Activated T-cell treated with anti-CD3 and anti-CD28 coated beads for 4 hours (primary cell): ENCODE measurements at places on chromosomes 6 and 20.

DNA sequence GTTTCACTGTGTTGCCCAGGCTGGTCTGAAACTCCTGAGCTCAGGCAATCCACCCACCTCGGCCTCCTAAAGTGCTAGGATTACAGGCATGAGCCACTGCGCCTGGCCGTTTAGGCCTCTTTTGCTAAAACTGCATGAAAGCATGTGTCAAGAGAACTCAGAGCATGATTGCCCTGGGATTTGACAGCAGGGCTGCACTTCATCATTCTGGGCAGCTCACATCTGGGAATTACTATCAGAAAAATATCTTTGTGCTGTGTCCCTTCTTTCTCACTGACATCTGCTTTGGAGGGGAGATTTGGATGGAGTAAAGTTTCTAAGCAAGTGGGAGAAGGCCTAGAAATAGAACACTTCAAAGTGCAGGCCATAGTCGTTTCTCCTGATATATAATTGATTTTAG, 59.6 kb upstream of the EIF2S2 start:
- DNase-seq = no peak

DNA sequence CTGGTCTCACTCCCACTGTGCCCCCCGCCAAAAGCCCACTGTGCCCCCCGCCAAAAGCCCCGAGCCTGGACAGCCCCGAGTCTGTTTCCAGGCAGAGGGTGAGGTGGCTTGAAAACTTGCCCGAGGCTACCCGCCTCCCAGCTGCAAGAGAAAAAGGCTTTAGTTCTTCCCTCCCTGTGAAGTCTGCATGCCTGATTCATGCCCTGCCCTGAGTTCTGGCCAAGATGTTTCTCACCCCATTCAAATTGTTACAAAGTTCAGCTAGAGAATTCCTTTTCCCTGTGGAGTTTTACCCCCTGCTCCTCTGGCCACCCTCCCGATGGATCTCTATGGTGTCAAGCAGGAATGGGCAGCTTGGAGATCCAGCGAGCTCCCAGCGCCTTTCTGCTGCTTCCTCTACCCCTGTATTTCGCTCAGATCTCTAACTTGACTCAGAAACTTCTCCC, 298.8 kb upstream of the MAP3K7 start:
- no peak for DNase-seq

GRCh38 chr20:23666698-23667097, 22.1 kb downstream of the CST4 start:
- DNase-seq = no peak

DNA sequence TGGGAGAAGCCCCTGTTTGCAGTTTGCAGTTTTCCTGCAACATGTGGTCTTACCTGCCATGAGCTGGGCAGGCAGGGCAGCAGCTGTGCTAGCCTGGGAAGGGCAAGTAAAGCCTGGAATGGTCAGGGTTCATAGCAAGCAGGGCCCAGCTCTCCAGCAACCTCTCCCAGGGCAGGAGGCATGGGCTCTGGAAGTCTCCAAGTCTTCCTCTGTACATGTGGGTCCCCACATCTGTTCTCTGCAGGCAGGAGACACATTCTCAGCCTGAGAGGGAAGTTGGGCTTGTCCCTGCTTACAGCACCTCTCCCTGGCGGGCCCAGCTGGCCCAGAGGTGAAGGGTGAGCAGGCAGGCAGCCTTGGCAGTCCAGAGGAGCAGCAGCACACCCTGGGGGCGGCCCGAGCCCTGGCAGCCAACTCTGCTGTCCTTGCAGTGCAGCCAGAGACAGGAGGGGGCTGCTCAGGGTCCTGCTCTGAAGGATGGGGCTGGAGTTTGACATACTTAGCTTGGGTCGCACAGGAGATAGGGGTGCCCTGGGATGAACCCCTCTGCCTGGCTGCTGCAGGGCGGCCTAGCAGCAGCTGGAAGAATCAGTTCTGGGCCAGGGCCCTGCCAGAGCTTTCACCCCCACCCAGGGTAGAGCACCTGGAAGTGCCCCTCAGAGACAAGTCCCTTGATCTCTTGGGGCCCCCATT, 176.0 kb downstream of the MRPL14 start:
- DNase-seq = no peak

GRCh38 chr6:77492530-77492929, 29.2 kb upstream of the HTR1B start:
- DNase-seq = no peak

DNA sequence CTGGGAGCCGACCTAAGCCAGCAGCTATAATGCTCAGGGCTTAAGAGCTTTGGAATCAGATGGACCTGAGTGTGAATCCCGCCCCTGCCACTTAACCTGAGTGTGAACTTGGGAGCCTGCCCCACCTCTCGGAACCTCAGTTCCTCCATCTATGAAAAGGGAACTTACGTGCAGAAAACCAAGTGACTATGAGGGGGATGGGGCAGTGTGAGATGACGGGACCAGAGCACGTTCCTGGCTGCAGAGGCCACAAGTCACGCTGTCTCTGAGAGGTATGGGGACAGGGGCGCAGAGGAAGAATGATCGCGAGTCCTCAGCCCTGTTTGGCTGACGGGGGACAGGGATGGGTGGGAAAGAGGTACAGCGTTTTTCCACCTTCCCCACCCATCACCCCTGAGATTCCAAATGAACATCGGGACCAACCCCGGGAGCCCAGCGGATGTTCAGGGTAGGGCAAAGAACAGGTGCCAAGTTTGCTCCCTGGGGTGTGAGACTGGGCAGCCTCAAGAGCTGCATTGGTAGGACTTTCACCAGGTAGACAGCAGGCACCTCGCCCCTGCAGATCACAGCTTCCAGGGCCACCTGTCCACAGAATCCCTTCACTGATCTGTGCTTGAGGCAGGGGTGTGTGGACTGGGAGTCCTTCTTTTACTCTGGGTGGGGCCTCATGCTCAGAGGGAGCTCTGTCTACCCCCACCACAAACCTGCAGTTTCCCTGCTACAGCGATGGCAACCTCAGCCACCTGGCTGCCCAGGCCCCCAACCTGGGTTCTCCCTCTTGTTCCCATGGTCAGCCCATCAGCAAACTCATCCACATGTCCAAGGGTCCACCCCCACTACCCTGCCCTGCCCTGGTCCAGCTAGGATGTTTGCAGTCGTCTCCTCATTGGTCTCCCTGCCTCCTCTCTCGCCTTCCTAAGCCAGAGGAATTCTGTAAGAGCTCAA, 85.8 kb downstream of the CEBPB start:
- DNase-seq = no peak

GRCh38 chr6:91196729-91197128, 609.9 kb upstream of the MAP3K7 start:
- DNase-seq = no peak

- DNase-seq = peak; percentile 85
These were observed at the start of gene TRIM39 for GRCh38 chr6:30326526-30327231. Gene TRIM39, plus strand, starts transcription at chr6:30326927. Its CDS starts 2,391 bp downstream, at chr6:30329318.

- no peak for DNase-seq
These were observed 121.4 kb upstream of the CEP162 start for GRCh38 chr6:84348801-84349200.

GRCh38 chr6:24255676-24256075, 102.2 kb downstream of the DCDC2 start:
- DNase-seq = no peak

- no peak for DNase-seq
These were observed 56.0 kb upstream of the SLC22A16 start for GRCh38 chr6:110532431-110532830.

GRCh38 chr6:123333000-123333756, 303.6 kb downstream of the TRDN start:
- no peak for DNase-seq

- DNase-seq = no peak
These were observed 802.3 kb downstream of the MAFB start for GRCh38 chr20:39886650-39887190.

DNA sequence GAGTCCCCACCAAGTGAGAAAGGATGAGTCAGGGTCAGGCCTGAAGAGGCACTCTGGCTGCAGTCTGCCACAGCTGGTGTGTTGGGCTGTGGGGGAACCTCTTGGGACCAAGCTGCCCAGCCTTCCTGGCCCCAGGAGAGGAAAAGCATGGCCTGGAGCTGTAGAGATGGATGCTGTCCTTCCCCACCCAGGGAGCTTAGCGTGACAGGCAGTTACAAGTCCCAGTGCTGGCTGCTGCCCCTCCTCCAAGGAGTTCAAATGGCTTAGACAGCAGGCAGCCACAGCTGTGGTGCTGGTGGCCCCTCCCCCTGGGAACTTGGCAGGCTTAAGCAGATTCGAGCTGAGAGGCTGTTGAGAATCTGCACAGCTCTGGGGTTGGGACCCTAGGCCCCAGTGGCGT, 253.2 kb downstream of the PLCB1 start:
- no peak for DNase-seq

DNA sequence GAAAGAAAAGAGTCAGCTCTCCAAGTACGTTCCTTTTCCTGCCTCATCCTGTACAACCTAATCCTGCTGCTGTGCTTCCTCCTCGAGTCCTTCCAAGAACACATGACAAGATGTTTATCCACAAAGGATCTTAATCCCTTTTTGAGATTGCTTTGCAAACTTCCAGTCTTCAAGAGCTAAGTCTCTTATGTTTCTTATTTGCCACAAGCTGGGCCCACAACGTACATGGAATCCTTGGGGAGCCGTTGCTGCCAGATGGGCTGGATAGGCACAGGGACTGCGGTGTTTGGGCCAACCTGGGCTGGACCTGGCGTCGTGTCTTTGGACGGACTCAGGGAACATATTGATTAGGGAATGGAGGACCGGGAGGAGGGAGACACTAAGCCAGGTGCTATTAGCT, 79.7 kb upstream of the AFDN start:
- no peak for DNase-seq

DNA sequence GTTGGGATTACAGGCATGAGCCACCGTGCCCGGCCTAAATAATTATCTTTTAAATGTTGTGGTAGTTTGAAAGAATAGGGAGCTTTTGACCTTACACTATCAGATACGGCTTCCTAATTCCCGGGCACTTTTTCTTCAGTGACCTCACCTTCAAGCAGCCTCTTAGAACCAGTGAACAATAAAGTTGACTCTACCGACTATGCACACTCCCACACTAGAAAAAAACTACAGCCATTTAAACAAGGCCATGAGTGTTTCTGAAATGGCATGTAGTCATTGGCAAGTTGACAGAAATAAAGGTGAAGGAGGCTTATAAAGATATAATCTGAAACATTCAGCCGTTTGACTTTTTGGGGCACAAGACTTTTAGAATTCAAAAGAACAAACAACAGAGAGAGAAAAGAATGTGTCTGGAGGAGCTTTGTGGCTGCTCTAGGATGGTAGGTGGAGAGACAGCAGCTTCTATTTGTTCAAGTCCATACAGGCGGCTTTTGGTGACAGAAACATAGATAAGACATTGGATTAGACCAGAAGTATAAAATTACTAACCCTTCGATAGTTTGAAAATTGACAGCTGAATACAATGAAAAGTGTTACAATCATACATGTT, 75.2 kb downstream of the GJA1 start:
- DNase-seq = no peak

DNA sequence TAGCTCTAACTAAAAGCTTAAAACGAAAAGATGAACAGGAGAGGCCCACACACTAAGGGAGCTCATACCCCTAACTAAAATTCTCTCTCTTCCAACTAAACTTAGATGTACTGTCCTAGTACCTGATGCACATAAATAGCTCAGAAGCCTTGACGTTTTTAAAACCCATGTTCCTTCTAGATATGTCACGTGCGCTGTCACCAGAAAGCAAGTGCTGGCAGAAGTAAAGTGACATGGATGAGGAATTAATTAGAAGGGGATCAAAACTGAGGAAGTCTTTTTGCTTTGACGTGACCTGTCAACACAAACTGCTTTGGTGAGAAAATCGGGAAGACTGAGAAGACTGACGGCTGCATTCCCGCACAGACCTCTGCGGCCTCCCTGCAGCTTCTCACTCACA, 142.5 kb downstream of the ZMYND8 start:
- no peak for DNase-seq

DNA sequence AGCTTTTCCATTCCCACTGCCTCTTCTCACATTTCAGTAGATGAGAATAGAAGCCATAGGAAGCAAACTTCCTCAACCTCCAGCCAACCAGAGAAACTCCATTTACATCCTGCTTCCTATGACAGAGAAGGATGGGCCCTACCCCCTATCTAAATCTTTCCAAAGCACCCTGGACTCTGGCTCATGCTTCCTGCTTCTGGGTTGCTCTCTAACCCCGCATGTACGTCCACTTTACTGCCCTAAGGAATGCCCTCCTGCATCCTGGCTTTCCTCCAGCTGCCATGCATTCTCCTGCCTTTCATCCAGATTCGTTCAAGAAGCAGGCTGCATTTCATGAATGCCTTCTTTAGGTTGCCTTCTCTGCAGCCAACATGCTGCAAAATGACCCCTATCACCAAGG, 91.9 kb downstream of the FAM217A start:
- DNase-seq = no peak

- no peak for DNase-seq
These were observed 10.7 kb upstream of the CLPSL2 start for GRCh38 chr6:35765739-35766138.

DNA sequence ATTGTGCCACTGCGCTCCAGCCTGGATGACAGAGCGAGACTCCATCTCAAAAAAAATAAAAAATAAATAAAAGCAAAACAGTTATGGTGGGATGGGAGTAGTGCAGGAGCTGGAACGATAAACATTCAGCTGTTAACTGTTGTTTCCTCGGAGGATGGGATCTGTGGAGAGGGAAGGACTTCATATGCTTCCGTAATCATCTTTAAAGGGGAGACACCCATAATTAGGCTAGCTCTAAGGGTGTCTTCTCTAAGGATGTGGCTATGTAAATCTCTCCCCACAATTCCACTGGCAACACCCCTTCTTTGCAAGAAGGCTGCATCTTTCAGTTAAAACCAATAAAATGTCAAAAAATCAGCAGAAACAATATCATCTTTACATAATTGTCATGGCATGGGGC, 42.6 kb upstream of the MTHFD1L start:
- no peak for DNase-seq

DNA sequence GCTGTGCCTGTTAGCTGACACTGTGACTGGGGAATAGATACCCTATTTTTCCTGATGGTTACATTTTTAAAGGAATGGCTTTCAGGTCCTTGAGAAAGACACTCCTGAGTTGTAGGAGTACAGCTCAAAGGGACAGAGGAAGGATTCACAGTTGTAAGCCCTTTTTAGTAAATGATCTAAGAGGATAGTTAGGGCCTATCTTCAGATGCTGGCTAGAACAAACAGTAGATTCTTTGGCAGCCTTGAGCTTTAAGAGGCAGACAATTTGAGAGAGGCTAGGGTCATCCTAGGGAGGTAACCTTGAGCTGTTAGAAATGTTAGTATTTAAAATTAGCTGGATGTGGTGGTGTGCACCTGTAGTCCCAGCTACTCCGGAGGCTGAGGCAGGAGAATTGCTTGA, 111.5 kb downstream of the ZFAND3 start:
- DNase-seq = no peak

DNA sequence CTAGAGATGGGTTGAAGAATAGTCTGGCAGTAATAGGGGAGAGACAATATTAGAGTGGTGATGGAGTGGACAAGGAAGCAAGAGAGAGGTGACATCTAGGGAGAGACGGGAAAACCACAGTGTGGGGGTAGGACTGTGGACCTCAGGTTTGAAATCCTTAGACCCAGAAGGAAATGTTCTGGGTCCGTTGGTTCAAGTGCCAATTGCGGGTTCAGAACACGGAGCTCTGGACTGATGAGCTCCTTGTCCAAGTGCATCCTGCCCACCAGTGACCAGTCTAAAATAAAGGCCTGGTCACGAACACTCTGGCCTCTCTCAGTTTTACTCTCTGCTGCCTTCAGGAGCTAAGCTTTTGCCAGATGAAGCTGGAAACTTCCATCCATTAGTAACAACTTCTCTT, 174.0 kb downstream of the LINC00237 start:
- DNase-seq = no peak

GRCh38 chr6:43981363-43981990, 145.8 kb downstream of the MRPL14 start:
- DNase-seq = no peak

GRCh38 chr6:160972111-160972510, 19.5 kb upstream of the MAP3K4 start:
- no peak for DNase-seq

GRCh38 chr6:43963877-43964658, 163.2 kb downstream of the MRPL14 start:
- no peak for DNase-seq
